ENCODE measurements at places on chromosomes 2 and 18. TPM values are rescaled to one million over a fixed set of nuclear protein-coding genes. Genes with fewer than 3 reads are reported as not detected.

TWIST2 gene
- not detected for total RNA-seq

DPP4 gene
- total RNA-seq = 3.3 TPM

DNA sequence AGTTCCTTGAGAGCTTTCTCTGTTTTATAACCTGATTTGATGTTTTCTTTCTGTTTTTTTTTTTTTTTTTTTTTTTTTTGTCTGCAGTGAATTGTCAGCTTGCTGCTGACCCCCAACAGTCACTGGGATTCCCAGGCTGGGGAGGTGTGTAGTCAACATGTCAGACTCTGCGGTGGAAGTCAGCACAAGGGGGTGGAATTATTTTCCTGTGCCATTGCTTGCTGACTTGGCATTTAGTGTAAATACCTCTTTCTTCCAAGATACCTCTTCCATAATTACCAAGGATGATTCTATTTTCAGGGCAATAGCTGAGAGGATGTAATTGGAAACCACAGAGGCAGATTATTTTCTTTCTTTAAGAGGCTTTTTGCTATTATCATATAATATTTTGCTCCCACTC lies 266.3 kb downstream of the CCDC85A start:
- no peaks in the 10 kb centered on the region for H3K36me3 ChIP-seq
- peak overlapping the region; percentile 45 for H3K27ac ChIP-seq
- H3K4me1 ChIP-seq = peaks cover 32% of the 10 kb centered on the region
- no peaks in the 10 kb centered on the region for H3K27me3 ChIP-seq

GRCh38 chr18:52343138-52343537 lies 3.1 kb downstream of the DCC start:
- H3K27ac ChIP-seq = no peak overlapping the region
- peaks cover 32% of the 10 kb centered on the region for H3K4me1 ChIP-seq
- DNase-seq = no peak
- no peak overlapping the region for H3K4me3 ChIP-seq

DNA sequence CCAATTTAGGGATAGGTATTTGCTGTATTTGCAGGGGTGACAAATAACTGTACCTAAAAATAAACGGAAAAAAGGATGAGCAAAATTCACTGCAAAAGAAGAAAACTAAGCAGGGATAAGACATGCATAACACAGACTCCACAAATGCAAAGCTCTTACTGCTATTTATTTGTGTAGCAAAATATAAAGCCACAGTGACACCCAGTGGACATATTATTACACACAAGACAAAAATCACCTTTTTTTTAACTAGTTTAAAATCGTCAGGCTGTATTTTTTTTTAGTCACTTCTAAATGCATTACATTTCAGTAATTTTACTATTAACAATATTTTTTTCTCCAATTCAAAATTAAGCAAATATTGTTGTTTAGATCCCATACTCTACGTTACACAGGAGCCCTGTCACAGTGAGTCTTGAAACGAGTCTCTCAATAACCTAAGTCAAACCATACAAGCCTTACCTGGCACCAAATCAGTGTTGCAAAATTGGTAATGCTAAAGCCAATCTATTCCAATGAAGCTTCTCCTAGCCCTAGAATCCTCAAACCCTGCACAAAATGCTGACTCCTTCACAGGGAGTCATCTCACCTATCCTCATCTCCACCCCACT lies 23.7 kb downstream of the METTL4 start:
- H3K27me3 ChIP-seq = no peaks in the 10 kb centered on the region
- H3K4me1 ChIP-seq = no peaks in the 10 kb centered on the region
- no peak overlapping the region for H3K4me3 ChIP-seq
- peaks cover 11% of the 10 kb centered on the region for H3K36me3 ChIP-seq
- H3K27ac ChIP-seq = no peak overlapping the region
- no peak for DNase-seq

GRCh38 chr2:240460253-240460711 lies 24.8 kb downstream of the GPC1 start:
- H3K27me3 ChIP-seq = no peaks in the 10 kb centered on the region
- H3K36me3 ChIP-seq = peaks cover 4% of the 10 kb centered on the region
- H3K4me3 ChIP-seq = no peak overlapping the region
- peaks cover 14% of the 10 kb centered on the region for H3K4me1 ChIP-seq
- no peak overlapping the region for H3K27ac ChIP-seq
- DNase-seq = no peak

Measured in progenitor cell of endocrine pancreas (in vitro differentiated cells).